Stimulated activated naive CD8-positive, alpha-beta T cell treated with anti-CD3 and anti-CD28 coated beads, Interleukin-15, Interleukin-2, amounts not matched to agents 100 U/mL and 50 U/mL, for 24 hours (primary cell): ENCODE measurements at places on chromosomes 2 and 18.

GRCh38 chr2:9757501-9758264 lies 85.6 kb upstream of the TAF1B start:
- DNase-seq: no peak

DNA sequence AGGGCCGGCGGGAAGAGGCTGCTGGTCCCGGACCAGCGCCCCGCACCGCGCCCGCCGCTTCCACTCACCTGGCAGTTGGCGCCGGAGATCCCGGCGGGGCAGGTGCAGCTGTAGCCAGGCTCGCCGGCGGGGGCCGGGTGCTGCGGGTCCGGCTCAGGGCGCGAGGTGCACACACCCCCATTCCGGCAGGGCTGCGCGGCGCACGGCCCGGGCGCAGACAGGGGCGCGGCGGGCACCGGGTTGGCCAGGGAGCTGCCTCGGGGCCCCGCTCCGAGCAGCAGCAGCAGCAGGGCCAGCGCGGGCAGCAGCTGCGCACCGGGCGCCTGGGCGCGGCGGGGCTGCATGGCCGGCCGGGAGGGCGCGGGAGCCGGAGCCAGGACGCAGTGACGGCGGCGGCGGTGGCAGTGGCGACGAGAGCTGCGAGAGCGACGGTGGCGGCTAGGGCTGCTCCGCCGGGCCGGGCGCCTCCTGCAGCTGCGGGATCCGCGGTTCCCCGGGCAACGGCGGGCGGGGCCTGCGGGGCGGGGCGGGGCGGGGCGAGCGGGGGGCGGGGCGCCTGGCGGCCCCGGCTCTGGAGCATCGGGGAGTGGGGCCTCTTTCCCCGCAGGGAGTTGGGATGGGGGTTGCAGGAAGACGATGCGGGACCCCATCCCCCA lies at the start of gene DNER:
DNER (minus strand) TSS at position 476 of the 656 bp plus-strand sequence; CDS start at position 344, 132 bp downstream.
- DNase-seq: peak; percentile 55

DNA sequence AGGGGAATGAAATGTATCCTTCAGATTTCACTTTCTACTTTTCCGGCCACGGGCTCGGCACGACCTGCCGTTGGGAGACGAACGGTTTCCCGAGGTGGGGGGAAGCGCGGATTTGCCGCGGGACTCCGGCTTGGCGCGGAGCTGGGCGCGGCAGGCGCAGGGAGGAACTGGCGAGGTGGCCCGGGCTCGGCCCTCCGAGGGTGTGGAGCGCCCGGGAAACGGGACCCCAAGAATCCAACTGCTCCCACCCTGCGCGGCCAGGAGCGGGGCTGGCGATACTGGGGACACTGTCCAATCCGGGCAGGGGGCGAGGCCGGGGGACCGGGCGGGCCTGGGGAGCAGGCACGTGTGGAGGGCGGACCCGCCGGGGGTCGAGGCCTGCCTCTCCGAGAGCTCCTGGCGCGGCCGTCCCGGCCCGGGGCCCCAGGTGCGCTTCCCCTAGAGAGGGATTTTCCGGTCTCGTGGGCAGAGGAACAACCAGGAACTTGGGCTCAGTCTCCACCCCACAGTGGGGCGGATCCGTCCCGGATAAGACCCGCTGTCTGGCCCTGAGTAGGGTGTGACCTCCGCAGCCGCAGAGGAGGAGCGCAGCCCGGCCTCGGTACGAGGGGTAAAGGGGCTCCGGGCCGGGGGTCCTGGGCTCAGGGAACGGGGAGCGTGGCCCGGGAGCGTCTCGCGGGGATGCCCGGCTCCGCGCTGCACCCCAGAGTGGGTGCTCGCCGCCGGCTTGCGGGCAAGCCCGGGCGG lies at the start of gene ANXA4:
ANXA4 (plus strand) TSS at position 560 of the 747 bp plus-strand sequence. CDS start 39,432 bp downstream, outside the sequence.
- peak; percentile 75 for DNase-seq

- DNase-seq: no peak
These were observed 119.2 kb upstream of the CCDC195 start for GRCh38 chr2:224835405-224835804.

- DNase-seq: no peak
These were observed 25.7 kb upstream of the COX7A2L start for GRCh38 chr2:42386682-42387081.
